ENCODE measurements at places on chromosomes 7 and 10. TPM values are rescaled to one million over a fixed set of nuclear protein-coding genes. Genes with fewer than 3 reads are reported as not detected.

The MUC12 gene
- total RNA-seq, result 0.23 TPM

The LMTK2 gene
- 11.8 TPM for total RNA-seq

The CALHM1 gene
- total RNA-seq, result not detected

The LRRN3 gene
- total RNA-seq, result 7.4 TPM

The CDHR3 gene
- total RNA-seq, result 3.1 TPM

The SPDYE9 gene
- not detected for total RNA-seq

The TRIM24 gene
- 4.8 TPM for total RNA-seq

The UNC5B gene
- 38.6 TPM for total RNA-seq

The MUC3A gene
- total RNA-seq, result not detected

The SPDYE6 gene
- not detected for total RNA-seq

The BMPER gene
- total RNA-seq, result 18.8 TPM

The BRAT1 gene
- 22.8 TPM for total RNA-seq

The IFIT2 gene
- 9.5 TPM for total RNA-seq

The GNG11 gene
- 8.5 TPM for total RNA-seq

The UCMA gene
- total RNA-seq, result not detected

The MYH16 gene
- not detected for total RNA-seq

The SORCS1 gene
- total RNA-seq, result not detected

The MLXIPL gene
- total RNA-seq, result 0.39 TPM

The ZPBP gene
- not detected for total RNA-seq

The ELAPOR2 gene
- total RNA-seq, result 16.2 TPM

The SRGN gene
- 498 TPM for total RNA-seq

The KIAA1549 gene
- 1.6 TPM for total RNA-seq

The GUSB gene
- total RNA-seq, result 26.1 TPM

The NUTM2E gene
- total RNA-seq, result not detected
